Activated naive CD4-positive, alpha-beta T cell treated with anti-CD3 and anti-CD28 coated beads, Interleukin-2, amount 50 U/mL, for 72 hours (primary cell): ENCODE measurements at places on chromosomes 5 and 9. TPM values are rescaled to one million over a fixed set of nuclear protein-coding genes. Genes with fewer than 3 reads are reported as not detected.
A peak's percentile ranks its signal among the peaks of the same experiment; 100 is the strongest.

DNA sequence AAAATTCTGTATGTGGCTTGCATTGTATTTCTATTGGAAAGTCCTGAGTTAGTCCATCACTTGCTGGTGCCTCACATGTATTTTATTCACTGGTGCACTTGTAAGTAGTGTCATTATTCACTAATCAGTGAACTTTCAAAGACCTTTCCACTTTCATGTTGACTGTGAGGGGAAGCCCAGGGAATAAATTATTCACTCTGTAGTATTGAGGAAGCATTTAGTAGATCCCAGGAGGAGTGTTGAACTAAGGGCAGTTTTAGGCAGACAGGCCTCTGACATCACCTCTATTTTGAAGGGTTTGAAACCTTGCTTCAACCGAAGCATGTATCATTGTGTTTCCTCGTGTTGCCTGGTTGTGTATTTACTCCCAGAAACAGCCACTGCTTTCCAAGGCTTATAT lies 705.4 kb upstream of the RIOK2 start:
- no peak for DNase-seq

DNA sequence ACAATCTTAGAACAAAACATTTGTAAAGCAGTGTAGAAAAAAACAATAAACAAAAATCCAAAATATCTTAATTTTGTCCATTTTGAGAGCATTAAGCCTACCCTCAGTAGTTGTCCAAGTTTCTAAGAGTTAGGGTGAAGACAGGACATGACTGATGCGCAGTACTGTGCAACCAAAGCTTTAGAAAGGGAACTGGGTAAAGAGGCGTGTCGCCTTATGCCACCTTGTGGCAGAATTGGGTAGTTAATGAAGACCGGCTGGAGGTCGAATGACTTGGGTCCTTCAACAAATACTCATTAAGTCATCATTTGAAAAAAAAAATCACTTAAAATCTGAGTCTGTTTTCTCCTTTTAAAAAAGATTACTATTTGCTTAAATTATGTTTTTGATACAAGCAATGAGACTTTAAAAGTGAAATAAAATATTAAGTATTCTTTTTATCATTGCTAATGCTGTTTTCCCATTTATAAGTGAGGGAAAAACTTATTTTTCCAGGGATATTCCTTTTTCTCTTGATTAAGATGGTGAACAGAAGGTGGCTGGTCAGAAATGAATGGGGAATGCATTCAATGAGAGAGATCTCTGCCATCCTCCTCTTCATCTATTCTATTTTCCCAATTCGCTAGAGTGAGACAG lies 3.5 kb upstream of the RNF20 start:
- peak; percentile 71 for DNase-seq

GRCh38 chr9:136488247-136489214 lies 5.7 kb upstream of the SEC16A start:
- peak; percentile 83 for DNase-seq

Gene UGT3A2
- total RNA-seq = 0.41 TPM

- DNase-seq = no peak
These were observed 5.5 kb upstream of the CPEB4 start for GRCh38 chr5:173882632-173883031.

Gene MEIKIN
- not detected for total RNA-seq

DNA sequence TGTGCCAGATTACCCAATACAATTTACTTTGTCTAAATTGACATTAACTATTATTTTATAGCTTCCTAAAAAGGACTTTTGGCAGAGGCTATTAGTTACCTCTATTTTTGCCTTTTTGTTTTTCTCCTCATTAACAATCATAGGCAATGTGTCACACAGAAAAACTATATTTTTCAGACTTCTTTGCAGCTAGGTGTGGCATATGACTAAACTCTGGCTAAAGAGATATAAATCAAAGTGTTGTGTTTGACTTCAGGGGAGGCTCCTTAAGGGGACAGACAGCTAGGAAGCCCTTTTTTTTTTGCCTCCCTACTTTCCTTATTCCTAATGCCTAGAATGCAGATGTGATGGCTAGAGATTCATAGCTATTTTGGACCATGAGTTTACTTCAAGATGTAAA lies 19.7 kb upstream of the GCNT4 start:
- no peak for DNase-seq

- DNase-seq = no peak
These were observed 12.7 kb downstream of the RHOBTB3 start for GRCh38 chr5:95743877-95744276.

Gene DPH7
- 64.7 TPM for total RNA-seq

Gene SMAD5
- total RNA-seq = 12.1 TPM

DNA sequence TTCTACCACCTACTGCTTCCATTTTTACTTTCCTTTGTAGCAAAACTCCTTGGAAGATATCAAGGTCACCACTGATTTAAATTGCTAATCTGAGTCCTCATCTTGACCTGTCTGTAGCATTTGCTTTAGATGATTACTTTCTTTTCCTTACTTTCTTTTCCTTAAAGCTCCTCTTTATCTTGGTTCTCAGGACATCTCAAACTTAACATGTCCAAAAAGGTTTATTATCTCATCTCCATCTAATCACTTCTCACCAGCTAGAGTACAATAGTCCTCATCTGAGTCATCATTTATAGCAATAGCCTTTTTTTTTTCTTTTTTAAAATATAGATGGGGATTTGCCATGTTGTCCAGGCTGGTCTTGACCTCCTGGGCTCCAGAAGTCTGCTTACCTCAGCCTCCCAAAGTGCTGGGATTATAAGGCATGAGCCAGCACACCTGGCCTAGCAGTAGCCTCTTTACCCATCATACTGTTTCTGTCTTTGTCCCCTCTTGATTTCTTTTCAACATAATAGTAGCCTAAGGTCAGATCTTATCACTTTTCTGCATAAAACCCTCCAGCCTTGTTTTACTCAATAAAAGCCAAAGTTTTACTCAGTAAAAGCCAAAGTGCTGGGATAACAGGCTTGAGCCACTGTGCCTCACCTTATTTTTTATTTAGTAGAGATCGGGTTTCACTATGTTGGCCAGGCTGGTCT lies 32.9 kb upstream of the GPR21 start:
- DNase-seq = no peak

Gene PCDHB13
- not detected for total RNA-seq

Gene YTHDC2
- 22.2 TPM for total RNA-seq

GRCh38 chr5:175467983-175468690 lies 10.2 kb upstream of the SFXN1 start:
- no peak for DNase-seq

DNA sequence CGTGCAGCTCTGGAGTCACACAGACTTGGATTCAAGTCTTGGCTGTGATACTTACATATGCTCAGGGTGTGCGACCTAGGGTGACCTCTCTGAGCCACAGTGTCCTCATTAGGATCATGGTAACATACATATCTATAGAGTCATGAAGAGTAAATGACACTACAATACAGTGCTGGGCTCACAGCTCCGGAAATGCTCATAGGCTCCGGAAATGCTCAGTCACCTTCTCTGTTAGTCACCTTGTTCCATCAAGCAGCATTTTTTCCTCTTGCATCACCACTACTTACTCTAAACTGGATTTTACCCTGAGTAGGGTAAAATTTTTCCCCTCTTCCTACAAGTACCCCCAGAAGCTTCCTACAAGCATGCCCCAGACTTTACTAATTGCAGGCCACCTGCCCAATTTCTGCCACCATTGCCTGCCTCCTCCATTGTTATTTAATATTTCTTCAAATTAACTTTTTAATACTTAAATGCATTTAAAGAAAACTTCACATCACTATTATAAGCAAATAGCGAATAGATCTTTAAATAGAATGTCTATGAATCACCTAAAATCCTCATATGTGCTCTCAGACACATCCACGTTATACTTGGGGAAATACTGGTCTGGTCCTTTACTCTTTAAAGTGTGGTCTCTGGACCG lies 147.6 kb upstream of the SPRY4 start:
- DNase-seq = peak; percentile 6

Gene GABBR2
- total RNA-seq = not detected

Gene C9
- not detected for total RNA-seq

DNA sequence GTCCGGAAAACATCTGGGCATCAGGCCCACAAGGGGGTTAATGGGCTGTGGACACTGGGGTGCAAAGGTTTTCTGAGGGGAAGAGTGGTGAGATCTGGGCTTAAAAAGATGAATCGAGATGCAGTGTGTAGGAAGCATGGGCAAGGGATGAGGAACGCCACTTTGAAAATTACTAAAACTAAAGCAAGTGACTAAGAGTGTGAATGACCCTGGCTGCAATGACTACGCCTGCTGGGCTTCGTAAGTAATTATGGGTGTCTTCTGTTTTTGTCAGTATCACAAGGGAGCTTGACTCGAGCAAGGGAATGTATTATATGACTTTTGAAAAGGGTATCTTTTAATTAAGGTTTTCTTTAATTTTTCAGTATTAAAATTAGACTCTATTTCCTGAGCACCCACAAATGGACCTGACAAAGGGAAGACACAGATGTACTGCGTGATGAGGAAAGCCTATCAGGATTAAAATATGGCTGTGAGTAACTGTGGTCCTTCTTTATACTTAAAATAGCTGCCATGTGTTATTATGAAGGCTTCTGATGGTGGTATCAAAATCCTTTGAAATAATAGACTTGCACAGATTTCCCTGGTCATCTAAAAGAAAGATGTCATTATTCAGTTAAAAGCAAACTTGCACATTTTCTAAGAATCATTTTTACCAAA lies 4.2 kb downstream of the CTXN3 start:
- DNase-seq = no peak

DNA sequence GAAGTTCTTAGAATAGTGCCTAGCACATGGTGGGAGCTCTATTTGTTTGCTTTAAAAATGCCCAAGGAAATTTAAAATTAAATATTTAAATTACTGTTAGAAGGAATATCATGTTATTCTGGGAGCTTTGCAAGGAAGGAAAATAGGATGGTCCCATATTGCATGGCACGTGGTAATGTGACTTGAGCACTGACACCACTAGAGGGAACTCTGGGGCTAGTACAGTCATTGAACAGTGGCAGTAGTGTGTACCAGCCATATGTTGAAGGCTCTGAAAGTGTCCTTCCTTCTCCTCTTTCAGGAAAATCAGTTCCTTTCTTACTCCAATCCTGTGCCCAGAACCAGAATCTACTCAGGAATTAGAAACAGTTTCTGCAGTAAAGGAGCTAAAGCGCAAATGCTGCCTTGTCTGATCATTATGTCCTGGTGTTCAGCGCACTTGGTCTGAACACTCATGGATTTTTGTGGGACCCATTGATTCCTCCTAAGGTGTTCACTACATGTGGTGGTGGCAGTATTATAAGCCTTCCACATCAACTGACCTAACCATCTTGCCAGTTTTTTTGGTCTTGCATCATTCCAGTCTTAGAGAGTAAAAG lies 54.1 kb downstream of the GDA start:
- no peak for DNase-seq

Gene SAXO1
- 0.05 TPM for total RNA-seq

DNA sequence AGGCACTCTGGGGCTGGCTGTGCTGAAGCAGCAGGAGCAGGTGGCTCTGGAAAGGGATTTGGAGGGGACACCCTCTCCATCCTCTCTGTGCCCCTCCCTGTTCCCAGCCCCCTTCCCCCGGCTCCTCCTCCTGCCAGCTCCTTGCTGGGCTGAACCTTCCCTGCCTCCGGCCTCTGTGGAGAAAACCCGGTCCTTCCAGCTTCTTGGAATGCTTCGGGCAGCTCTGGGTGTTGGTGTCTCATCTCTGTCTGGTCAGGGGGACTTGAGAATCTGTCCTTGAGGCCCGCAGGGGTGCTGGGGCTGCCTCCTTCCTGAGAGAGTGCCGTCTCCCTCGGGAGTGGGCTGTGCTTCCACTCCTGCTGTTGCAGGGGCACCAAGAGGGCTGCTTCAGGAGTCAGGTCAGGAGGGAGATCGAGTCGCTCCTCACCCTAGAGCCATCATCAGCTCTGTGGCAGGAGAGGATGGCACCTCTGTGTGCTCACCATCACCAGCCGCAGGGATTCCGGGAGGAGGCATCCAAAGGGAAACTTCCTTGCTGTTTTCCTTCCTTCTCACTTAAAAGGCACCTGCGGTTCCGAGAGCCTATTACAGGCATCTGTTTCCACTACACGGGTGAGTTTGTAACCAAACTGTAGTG lies 30.6 kb downstream of the NDUFS6 start:
- DNase-seq = peak; percentile 37

- DNase-seq = no peak
These were observed 72.7 kb downstream of the ZFAND5 start for GRCh38 chr9:72292256-72292682.

Gene SLC34A3
- 0.12 TPM for total RNA-seq

GRCh38 chr9:77808751-77809081 lies 160.6 kb upstream of the GNA14 start:
- DNase-seq = no peak

Gene WDR38
- total RNA-seq = not detected

DNA sequence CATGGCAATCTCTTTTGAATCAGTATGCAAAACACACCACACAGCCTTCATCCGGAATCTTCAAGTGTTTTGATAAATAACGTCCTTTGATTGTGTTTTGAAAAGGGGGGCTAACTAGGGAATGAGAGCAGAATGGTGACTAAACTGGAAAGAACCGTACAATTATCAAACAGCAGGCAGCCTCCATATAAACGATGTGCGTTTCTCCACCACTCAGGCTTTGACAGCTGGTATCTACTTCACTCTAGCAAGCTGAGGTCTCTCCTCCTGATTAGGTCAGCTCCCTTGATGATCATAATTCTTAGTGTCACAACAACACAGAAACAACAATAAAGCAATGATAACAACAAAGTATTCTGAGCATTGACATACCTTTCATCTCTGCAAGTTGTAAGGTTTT lies 465.9 kb downstream of the TUSC1 start:
- no peak for DNase-seq

DNA sequence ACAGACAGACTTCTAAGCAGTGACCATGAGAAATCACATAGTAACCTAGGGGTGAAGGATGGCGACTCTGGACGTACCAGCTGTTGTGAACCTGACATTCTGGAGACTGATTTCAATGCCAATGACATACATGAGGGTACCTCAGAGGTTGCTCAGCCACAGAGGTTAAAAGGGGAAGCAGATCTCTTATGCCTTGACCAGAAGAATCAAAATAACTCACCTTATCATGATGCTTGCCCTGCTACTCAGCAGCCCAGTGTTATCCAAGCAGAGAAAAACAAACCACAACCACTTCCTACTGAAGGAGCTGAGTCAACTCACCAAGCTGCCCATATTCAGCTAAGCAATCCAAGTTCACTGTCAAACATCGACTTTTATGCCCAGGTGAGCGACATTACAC lies 38.0 kb upstream of the CCDC152 start:
- no peak for DNase-seq

Gene ANKRD34B
- 0.25 TPM for total RNA-seq

Gene VCAN
- 0.04 TPM for total RNA-seq

Gene RARS1
- total RNA-seq = 108 TPM

DNA sequence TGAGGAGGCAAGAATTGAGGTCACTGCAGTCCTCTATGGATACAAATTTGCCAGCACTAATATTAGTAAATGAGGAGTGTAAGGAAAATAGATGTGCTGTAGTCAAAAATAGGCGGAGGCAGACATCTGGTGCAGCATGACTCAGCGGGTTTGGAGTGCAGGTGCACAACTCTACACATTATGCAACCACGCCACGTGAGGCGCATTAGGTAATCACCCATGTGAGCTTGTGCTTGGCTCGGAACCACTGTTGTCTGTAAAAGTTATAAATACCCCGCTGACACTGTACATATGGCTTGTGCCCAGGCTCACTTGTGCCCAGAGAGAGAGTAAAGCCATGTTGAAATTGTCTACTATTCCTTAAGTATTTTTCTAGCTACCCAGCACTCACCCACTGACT lies 623.5 kb upstream of the NUDT12 start:
- no peak for DNase-seq

GRCh38 chr9:33697171-33697570 lies 98.2 kb upstream of the PRSS3 start:
- DNase-seq = no peak
